Epithelial cell of alveolus of lung (primary cell): ENCODE measurements at places on chromosomes 1 and 21. TPM values are rescaled to one million over a fixed set of nuclear protein-coding genes. Genes with fewer than 3 reads are reported as not detected.

Gene SIPA1L2
- 4.9 and 12.5 TPM in 2 replicates for total RNA-seq

Gene RFX5
- total RNA-seq = 22.2 and 25.4 TPM in 2 replicates

Gene NEK2
- total RNA-seq = 4.5 and 15.0 TPM in 2 replicates

Gene SELE
- total RNA-seq = not detected in 2 replicates

Gene CHRNB2
- 0.13 and 0.64 TPM in 2 replicates for total RNA-seq

Gene S100A7
- not detected in 2 replicates for total RNA-seq
